ACHN (cell line): ENCODE measurements at places on chromosomes 2 and 18.
A peak's percentile ranks its signal among the peaks of the same experiment; 100 is the strongest.

DNA sequence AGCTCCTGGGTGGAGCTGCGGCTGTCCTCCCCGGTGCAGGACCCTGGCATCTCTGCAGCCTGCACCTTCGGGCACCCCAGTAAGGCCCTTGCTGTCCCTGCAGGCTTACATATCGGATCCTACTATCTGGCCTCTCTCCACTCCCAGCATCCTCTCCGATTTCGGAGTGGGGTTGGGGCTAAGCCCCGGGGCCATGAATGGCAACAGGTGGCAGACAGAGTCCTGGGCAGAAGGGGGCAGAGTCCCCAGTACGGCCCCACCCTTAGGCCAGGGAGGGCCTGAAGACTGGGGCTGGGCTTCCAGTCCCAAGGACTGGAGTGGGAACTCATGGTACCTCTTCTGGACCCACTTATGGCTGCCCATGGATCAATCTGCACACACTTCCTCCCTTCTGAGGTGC lies 180.4 kb upstream of the MC4R start:
- DNase-seq = no peak

DNA sequence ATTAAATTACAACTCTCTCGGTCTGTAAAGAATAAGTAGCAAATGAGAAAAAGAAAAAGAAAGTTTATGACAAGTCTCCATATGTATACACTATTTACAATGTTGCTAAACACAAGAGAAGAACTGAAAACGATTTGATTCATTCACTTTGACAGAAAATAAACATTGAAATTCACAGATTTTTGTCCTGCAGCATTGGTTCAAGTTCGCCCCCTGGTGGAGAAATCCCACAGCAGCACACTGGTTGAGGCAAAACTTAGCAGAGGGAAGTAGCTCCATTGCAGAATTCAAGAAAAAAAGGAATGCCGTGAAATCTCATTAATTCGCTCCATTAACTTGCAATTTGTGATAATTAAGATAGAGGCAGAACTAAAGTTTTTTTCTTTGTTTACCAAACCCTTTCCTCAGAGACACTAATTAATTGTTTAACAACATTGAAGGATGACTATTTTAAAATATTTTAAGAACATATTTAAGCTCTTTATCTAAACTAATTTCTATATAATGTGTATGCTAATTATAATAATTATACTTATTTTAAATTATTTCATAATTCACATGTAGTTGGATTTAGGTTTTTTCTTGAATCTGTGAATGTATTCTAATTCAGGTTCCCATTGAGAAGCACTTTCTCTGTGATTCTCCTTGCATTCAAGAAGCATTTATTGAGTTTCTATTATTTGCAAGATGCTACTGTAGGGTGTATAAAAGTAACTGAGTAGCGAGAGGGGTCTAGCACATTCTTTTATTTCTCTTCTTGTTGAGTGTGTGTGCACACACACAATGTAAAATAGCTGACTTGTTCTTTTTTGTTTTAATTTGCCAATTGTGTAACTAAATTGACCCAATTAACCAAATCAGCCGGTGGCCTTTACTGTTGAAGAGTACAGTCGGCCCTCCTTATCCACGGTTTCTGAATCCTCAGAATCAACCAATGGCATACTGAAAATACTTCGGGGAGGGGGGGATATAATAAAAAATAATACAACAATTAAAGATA lies 74.1 kb downstream of the COL4A3 start:
- DNase-seq = peak; percentile 65

DNA sequence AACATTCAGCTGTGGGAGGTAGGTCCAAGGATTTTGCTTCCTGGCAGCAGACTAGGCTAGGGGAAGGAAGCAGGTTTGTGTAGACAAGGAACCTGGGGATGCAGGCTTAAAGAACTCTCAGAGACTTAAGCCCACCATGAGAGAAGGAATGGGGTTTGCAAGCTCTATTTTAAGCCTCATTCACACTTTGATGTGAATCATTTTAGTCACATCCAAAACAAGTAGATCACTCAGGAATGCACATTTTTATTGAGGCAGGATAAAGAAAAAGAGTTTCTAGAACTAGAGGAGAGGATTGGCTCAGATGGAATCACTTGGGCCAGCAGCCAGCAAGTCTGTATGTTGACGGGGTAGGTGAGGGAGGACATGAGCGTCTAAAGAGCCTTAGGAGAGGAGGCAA lies 3.3 kb upstream of the NAPG start:
- no peak for DNase-seq

DNA sequence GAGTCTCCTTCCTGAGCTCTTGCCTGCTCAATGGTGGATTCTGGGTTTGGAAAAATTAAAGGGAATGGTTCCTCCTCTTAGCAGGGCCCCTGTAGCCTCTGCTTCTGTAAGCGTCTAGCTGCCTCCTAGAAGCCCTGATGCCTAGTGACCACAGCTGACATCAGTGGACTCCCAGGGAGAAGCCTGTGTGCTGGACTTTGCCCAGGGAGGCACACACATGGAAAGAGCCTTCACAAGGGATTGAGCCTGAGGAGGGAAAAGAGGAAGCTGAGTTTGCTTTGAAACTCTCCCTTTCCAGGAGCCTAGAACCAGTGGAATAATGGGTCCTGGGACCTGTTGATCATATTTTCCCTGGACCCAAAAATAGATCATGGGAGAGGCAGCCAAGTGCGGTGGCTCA lies 1.4 kb upstream of the CFAP65 start:
- DNase-seq = no peak
